ENCODE measurements at places on chromosomes 16 and 17. TPM values are rescaled to one million over a fixed set of nuclear protein-coding genes. Genes with fewer than 3 reads are reported as not detected.

The KCNAB3 gene
- 1.1 TPM for total RNA-seq

The IGF2BP1 gene
- not detected for total RNA-seq

- no peak for DNase-seq
These were observed 42.7 kb upstream of the ICAM2 start for GRCh38 chr17:64063088-64063487.

The ACSM2A gene
- total RNA-seq = 0.20 TPM

GRCh38 chr16:81060576-81061306, 16.3 kb downstream of the C16orf46 start:
- no peak for DNase-seq

The MYO15A gene
- total RNA-seq = 1.1 TPM

DNA sequence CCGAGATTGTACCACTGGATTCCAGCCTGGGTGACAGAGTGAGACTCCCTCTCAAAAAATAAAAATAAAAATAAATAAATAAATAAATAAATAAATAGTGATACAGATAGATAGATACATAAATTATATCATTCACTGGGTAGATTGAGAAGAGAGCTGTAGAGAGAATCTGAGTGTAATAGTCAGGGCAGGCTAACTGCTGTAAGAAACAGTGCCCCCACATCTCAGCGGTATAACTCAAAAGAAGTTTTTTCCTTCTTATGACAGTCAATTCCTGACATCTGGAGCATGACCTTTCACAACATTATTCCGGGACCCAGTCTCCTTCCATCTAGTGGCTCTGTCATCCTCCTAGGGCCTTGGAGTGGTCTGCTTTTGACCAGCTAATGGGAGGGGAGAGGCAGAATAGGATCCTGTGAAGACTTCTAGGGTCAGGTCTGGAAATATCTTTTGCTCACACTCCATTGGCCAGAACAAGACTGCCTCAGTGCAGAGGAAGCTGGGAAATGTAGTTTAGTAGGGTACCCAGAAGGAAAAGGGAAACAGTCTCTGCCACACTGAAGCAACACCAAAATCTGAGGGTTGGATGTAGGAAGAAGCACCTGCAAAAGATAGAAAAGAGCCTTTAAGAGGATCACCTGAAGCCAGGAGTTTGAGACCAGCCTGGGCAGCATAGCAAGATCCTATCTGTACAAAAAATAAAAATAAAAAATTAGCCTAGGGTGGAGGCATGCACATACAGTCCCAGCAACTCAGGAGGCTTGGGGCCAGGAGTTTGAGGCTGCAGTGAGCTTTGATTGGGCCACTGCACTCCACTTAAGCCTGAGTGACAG, 3.0 kb upstream of the QPRT start:
- DNase-seq = no peak

The FOXN1 gene
- 0.32 TPM for total RNA-seq

The CTF1 gene
- 0.72 TPM for total RNA-seq

DNA sequence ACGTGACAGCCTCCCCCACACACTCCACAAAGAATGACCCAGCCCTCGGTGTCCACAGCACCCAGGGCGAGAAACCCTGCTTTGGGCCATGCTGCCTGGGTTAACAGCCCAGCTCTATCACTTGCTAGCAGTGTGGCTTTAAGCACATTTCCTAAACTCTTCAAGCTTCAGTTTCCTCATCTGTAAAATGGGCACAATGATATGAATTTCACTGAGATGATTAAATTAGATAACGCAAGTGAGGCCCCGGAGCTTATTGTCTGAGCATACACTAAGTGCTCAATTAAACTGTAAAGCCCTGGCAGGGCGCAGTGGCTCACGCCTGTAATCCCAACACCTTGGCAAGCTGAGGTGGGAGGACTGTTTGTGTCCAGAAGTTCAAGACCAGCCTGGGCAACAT, 79.4 kb downstream of the LITAF start:
- no peak for DNase-seq

DNA sequence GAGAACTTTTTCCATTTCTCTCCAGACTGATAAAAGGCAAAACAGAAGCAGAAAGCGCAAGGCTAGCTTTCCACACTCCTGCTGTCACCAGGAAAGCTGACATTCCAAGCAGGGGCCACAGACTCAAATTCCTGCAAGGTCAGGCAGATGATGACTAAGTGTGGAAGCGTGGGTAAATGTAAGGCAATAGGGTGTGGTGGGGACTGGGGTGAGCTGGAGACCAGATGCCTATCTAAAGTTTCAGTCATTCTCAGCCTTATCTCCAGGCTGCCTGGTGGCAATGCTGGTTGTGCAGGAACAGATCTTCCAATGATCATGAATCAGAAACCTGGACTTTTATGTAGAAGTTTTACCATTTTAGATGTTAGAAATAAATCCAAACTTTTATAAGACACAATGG, 224.1 kb downstream of the GSG1L start:
- no peak for DNase-seq

DNA sequence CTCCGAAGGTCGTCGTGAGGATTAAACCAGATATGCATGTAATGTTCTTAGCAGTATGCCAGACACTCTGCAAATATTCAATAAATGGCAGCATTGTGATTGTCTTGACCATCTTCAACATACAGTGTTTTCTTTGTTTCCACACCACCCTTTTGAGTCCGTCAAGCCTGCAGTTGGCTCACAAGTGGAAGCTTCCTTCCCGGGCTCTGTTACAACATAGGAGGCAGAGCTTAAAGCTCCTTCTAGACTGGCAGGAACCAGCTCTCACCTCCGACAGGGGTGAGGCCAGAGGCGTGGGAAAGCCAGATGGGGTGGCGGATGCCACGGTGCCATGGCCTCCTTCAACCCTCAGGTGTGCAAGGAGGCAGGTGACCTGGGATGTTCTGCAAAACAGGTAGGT, 138.3 kb downstream of the FOXL1 start:
- DNase-seq = no peak

DNA sequence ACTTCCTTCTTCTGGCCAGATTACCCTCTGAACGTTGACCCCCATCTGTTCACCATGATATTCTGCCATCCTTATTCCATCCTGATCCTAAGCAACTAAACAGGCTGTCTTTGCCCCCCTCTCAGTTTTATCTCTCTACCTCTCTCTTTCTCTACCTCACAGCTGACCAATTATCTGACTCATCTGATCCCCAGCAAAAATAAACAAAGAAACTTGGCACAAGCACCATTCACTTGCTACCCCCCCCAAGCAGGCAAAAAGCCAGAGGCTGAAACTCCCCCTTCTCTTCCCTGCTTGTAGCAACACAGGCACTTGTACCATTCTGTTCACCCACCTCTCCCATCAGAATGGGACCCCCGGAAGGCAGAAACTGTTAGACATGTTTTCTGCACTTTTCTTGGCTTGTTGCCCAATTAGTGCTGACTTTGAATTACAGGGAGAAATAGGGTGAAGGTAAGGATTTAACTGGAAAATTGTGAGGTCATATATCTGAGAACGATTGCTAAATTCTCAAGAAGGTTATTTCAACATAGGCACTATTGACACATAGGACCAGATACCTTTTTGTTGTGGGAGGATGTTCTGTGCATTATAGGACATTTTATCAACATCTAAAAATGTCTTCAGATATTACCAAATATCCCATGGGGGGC, 163.2 kb downstream of the TOX3 start:
- DNase-seq = no peak

DNA sequence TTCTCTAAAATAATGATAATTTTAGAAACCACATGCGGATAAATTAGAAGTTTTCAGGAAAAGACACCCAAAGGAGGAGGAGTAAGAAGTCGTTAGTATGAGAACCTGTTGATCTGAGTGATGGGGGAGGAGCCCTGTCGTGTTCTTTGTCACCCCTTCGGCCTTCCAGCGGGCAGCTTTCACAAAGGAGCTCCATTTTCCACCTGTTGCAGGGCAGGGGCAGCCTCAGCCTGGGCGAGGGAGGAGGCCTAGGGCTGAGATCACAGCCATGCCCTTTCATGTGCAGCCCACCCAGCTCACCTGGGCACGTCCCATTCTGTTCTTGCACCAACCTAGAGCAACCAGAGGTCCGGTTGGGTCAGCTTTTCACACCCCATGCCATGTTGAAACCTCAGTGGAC, 5.3 kb downstream of the DUSP14 start:
- no peak for DNase-seq

DNA sequence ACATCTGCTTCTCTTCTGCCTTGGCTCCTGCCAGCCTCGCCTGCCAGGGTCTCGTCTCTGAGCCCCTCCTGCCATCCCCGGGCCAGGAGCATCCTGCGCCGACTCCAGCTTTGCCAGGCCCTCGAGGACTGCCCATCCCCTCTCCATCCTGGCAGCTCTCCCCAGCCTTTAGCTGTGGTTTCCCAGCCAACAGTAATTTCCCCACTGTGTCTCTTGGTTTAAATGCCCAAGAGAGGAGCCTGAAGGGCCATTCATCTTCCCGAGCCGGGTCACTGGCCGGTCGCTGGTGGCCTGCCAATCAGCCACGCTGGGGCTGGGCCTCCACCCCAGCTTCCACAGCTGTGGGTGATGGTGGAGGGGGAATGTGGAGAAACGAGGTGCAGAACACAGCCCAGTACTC, 47.8 kb downstream of the MRC2 start:
- no peak for DNase-seq

The TBC1D3B gene
- 8.7 TPM for total RNA-seq

- DNase-seq = no peak
These were observed 810.3 kb upstream of the CDH8 start for GRCh38 chr16:62846399-62847057.

GRCh38 chr17:30554839-30555751, 77.9 kb downstream of the GOSR1 start:
- DNase-seq = no peak

DNA sequence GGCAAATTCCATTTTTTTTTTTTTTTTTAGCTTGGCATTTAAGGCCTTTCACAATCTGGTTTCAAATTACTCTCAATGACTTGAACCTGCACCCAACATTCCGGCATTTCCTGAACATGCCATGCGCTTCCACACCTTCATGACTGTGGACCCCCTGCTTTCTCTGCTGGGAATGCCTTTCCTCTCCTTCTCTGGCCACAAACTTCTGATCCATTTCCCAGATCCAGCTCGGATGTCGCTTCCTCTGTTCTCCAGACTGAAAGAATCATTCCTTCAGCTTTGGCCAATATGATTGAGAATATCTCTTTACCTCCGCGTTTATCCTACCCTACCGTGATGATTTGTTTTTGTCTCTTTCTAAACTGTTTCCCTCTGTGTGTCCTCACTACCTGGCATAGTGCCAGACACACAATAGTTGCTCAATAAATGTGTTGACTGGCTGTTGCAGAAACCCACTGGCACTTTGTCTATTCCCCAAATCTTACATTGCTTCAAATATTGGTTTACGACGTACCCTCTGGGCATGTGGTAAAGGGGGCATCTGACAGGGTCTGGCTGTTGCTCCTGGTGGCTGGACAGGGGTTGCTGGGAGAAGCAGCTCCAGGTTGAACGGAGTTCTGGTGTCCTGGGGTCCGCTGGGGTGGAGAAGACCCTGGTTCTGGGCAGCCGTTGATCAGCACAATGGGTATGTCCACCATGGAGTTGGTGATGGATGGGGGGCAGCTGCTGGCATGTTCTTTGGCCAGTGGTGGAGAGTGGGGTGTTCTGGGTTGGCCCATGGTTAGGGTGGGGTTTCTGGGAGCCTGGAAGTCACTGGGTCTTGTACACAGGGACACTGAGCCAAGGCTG, 14.7 kb downstream of the TNS4 start:
- DNase-seq = no peak

DNA sequence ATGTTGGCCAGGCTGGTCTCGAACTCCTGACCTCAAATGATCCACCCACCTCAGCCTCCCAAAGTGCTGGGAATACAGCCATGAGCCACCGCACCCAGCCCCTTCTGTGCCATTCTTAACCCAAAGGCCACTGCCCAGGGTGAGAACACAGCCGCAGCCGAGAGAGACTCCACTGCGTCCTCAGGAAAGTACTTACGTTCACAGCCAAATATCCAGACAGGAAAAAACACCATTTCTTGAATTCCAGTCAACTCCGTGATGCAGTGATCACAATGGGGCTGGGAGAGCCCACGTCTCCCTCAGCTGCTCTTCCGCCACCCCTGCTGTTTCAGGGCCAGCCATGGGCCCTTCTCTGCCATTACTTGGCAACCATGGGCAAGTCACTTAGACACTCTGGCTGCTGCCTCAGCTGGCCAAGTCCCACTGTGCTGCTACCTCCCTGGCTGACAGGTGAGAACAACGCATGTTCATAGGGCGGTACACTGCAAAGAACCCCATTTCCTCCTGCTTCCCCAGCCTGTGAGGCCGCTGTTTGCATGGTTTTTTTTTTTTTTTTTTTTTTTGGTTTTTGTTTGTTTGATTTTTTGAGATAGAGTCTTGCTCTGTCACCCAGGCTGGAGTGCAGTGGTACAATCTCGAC, 4.3 kb downstream of the CDIP1 start:
- DNase-seq = no peak

The TMC8 gene
- 5.3 TPM for total RNA-seq

DNA sequence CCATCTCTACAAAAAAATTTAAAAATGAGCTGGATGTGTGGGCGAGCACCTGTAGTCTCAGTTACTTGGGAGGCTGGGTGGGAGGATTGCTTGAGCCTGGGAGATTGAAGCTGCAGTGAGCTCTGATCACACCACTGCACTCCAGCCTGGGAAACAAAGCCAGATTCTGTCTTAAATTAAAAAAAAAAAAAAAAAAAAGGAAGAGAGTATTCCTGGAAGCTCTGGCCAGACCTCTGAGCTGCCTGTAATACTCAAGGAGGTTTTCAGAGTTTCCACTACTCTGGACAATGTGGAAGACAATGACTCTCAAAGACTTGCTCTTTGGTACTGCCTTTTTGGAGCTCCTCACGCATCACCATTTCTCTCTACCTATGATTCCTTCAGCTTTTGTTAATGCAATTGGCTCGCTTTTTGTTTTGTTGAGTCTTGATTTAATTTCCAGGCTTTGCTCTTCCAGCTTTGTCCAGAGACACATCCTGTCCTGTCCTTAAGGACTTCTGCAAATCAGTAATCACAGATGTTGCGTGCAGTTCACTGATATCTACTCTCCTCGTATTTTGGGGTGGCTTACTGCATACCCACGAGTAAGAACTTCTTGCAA, 10.8 kb downstream of the CHD9 start:
- DNase-seq = no peak

DNA sequence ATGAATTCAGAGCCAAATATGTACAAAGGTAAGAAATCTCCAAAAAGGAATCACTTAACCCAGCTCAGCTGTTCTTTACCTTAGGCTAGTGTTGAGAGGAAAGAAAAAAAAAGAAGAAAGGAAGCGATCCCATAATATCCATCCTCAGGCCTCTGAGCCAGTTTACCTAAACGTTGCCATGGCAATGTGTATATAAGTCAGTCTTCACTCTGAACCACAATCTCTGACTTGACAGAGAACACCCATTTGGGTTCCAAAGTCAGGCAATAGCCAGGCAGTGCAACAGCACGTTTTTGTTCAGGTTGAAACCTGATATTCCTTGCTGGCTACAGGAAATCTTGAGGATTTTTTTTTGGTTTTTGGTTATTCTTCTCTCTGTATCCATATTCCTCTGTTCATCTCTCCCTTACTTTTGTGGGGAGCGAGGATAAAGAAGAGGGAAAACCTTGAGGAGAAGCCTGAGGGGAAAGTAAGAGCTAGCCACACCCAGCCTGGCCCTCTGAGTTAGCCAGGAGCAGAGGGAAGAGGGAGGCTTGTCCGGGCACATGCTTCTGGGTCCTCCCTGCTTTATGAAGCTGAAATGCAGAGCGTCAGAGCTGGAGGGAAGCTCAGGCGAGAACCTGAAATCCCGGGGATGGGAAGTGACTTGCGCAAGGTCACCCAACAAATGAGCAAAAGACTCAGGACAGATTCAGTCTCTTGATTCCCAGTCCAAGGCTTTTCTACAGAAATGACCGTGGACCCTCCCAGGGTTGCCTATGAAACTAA, 152.7 kb downstream of the SOX9 start:
- no peak for DNase-seq

The TRPV2 gene
- total RNA-seq = 7.4 TPM

The CCDC137 gene
- total RNA-seq = 13.7 TPM

The KLHL36 gene
- total RNA-seq = 49.7 TPM

The CTRB1 gene
- not detected for total RNA-seq

GRCh38 chr16:26993511-26993910, 73.2 kb upstream of the C16orf82 start:
- DNase-seq = no peak

All from colonic mucosa (tissue), 4 donors.